HCEC 1CT (cell line): ENCODE measurements at places on chromosomes 11 and 22.

- no peak for DNase-seq
Measured at GRCh38 chr22:22203048-22203971, 41.3 kb upstream of the VPREB1 start.

GRCh38 chr11:130510407-130511006 lies 62.1 kb downstream of the ADAMTS15 start:
- DNase-seq = no peak

DNA sequence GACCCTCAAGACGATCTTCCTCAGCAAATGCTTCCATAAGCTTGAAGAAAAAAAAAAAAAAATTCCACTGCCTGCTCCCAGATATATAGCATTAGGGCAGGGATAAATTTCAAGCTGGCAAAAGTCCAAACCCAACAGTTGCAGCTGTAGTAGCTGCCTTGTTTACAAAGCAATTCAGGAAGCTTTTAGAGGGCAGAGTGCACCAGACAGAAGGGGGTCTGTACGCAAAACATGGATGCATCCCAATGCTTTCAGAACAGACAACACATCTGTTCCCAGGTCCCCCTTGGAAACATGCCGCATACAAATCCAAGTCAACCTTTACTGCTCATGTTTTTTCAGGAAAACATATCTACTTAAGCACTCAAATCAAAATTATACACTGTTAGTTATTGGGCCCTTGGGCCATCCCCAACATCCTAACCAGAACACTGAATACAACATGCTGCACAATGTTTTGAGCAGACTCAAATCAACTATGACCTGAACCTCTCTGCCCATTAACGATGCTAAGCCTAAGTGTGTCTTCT lies 94.5 kb downstream of the CADM1 start:
- no peak for DNase-seq

DNA sequence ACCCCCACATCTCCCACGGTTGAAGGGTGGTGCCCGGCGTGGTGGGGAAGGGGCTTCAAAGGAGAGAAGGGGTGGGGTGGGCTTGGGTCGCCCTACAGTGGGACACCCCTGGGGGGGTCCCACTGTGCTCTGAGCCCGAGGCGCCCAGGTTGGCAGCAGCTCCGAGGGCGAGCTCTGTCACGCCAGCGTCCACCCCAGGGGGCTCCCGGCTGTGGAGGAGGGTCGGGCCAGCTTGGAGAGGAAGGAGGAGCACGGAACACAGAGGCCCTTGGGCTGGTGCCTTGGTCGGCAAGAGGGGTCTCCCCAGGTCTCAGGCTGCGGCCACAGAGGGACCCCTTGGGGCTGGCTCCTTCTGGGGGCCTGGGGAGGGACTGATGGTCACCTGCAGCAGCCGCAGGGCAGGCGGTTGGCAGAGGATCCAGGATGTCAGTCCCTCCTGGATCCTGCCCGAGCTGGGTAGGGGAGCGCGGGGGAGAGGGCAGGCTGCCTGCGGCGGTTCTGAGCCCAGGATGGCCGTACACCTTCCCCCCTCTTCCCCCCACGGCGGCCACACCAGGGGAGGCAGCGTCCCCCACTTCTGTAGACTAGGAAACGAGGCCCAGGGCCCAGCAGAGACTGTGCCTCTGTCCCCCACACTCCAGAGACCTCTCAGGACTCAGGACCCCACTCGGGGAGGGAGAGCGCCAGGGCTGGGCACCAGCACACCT lies 788 bp downstream of the MUC6 start:
- no peak for DNase-seq

- DNase-seq = peak; percentile 22
Measured at GRCh38 chr11:119759324-119759723, 30.3 kb upstream of the NECTIN1 start.

DNA sequence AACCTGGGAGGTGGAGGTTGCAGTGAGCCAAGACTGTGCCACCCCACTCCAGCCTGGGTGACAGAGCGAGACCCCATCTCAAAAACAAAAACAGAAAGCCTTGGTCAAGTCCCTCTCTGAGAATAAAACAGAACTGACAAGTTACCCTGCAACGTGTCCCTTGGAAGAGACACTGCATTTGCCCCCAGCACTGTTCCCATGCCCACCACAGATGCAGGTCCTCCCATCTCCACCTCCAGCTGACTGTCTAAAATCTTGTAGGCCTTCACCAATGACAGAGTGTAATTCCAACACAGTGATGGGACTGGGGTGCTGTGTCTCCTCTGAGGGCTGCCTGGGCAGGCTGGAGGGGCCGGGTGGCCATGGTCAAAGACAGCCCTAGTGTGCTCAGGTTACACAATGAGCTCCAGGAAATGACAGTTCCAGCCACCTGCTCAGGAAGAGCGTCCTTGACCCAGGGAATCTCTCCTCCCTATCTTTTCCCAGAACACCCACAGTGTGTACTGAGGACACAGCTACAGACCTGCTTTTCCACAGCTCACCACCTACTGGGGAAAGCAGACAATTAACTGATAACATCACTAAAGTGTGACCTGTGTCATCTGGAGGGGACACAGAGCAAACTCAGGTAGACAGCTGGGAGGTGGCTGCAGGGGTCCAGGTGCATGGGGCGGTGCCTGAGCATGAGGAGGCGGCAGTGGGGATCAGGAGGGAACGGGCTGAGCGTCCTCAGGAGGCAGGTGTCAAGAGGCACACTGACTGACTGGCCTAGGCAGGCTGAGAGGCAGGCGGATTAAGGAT lies 56.4 kb downstream of the ARFGAP3 start:
- no peak for DNase-seq
